ENCODE measurements at places on chromosomes 11 and 22.

GRCh38 chr22:21726650-21727049 lies 8.9 kb downstream of the YPEL1 start:
- peak; percentile 28 for DNase-seq

GRCh38 chr11:86138958-86139357 lies 70.1 kb upstream of the PICALM start:
- DNase-seq: no peak

DNA sequence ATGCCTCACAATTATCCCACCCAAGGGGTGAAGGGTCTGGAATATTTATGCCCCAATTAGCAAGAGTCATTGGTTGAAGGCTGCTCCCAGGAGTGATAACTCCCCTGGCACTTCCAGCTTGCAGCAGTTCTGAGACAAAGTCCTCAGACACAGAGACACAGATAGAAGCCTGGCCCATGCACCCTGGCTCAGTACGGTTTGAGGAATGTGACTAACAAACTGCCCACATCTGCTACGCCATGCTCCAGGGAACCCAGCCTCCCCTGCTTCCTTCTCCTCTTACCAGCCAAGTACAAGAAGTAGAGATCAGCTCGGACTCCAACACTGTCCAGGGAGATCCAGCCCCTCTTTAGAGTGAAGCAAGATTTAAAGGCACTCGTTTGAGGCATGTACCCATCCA lies 48.5 kb upstream of the BMAL1 start:
- DNase-seq: no peak

DNA sequence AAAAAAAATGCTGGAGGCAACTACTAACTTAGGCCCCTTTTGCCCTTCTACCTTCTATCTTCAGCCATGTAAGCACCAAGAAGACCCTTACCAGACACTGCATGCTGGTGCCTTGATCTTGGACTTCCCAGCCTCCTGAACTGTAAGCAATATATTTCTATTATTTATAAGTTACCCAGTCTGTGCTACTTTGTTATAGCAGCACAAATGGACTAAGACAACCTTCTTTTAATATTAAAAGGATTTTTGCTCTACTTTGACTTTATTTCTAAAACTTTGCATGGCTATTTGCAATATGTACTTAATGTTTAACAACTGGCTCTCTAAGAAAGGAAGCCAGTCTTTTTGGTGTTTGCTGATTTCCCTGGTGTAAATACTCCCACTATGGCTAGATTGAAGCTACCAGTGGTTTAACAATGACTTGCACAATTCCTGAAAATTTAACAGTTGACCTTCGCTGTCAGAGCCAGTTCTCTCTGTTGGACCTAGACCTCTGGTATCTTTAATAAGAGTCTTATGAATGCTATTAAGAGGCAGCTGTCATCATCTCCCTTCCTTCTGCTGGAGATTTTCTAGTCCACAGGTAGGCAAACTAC lies 25.2 kb downstream of the OR6Q1 start:
- DNase-seq: no peak

- DNase-seq: no peak
These were observed 14.1 kb upstream of the TSKU start for GRCh38 chr11:76768909-76769560.

- no peak for DNase-seq
These were observed 106.4 kb downstream of the MICAL2 start for GRCh38 chr11:12216671-12217374.

DNA sequence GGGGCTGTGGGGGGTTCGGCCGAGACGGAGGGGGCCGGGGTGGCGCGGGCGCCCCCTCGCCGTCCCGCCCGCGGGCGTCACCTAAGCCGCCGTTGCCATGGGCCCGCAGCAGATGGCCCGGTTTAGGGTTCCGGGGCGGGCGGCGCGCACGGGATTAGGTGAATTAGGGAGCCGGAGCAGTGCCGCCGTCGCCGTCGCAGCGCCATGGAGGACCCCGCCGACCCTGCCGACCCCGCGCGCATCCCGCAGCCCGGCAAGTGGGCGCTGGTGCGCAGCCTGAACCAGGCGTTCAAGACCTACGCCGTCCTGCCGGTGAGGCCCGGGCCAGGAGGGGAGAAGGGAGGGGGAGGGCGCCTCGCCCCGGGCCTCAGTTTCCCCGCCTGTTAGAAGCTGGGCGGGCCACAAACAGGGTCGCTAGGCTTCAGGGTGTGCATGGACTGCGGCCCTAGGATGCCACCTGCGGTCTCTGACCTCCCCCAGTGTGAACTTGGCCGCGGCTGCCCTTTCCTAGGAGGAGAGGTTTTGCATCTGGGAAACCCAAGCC lies 10.1 kb downstream of the MYO7A start:
- no peak for DNase-seq

DNA sequence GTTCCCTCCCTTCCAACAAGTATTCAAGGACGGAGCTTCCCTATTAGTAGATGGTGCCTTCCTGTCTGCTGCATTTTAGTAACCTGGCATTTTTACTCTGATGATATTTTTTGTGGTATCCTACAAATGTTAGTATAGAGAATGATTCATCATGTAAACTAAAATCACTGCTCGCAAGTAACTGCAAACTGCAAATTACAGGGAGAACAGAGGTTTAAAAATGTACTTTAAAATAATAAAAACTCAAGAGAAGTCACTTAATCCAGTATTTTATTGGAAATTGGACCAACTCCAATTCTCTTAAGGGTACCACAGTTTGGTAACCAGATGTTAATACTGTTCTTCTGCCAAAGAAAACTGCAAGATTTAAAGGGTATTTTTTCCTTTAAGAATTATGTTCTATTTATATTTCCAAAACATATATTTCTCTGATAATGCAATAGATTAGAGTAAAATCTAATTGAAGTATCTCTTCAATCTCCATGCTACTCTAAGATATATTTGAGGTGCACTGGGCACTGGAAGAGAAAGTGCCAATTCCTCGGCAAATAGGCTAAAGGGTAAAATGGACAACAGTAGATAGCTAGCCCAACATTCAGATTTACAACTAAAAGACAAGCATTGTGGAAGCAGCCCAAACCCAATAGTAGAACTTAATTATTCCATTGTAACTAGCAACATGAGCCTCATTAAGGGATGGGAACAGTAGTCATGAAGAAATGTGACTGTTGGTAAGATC lies 298.0 kb downstream of the TTC28 start:
- no peak for DNase-seq

GRCh38 chr11:4203603-4204360 lies 109.2 kb downstream of the RRM1 start:
- DNase-seq: peak; percentile 46

DNA sequence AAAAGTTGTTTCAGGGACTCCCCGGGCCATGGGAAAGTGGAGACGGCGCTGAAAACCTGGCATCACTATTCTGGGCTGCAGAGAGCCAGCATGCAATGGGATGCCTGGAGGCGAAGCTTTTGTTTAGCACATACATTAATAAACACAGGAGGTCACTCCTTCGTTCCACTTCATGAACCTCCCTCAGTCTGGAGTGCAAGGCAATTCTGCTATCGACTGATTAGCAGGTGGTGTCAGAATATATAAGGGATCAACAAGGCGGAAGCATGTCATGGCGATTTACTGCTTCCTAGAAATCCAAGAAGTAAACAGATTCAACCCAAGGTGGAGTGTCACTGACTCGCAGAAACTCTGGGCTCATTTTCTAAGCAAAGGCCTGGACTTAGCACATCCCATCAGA lies 45.4 kb upstream of the MN1 start:
- no peak for DNase-seq

DNA sequence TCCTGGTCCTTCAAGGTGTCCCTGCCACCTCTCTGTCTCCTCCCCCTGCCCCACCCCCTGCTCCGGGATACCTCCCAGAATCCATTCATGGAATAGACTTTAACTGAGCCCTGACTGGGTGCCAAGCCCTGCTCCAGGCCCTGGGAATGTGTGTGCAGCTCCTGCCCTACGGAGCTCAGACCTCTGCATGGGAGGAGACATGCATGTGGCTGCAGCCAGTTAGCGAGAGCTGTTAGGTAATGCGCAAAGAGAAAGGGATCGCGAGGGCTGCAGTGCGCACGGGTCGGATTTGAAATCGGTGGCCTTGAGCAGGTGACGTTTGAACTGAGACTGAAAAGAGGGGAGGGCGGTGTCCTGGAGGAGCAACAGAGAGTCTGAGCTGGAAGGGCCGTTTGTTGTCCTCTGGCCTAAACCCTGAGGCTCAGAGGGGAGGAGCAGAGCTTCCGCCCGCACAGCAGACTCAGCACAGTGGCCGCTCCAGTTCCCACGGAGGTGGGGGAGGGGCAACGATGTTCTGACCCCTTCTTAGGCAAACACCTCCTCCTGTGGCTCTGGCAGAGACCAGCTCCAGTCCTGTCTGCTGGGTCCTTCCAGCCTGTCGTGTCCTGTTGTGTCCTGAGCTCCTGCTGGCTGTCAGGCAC lies 19.8 kb upstream of the LRRC10B start:
- peak; percentile 76 for DNase-seq

DNA sequence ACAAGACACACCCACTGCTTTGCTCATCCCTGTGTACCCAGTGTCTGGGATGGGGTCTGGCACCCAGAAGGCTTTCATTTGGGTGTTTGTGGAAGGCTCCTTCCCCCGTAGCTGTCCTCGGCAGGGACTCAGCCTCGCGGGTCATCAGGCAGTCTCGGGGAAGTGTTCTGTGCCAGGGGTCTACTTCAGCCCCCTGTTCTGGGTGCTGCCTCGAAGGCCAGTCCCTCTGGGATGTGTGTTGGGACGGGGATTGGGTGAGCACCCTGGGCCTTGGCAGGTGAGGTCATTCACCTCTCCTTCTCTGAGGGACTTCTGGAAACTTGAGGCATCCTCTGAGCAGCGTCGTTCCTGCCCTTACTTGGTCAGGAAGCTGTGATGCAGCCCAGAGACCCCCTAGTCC lies 65.5 kb downstream of the RPUSD4 start:
- DNase-seq: no peak

GRCh38 chr11:36985562-36985961 lies 387.5 kb upstream of the RAG2 start:
- no peak for DNase-seq
